ENCODE measurements at places on chromosomes 5 and 9.

- no peak for DNase-seq
Measured at GRCh38 chr5:132100672-132101261, 27.2 kb downstream of the CSF2 start.

DNA sequence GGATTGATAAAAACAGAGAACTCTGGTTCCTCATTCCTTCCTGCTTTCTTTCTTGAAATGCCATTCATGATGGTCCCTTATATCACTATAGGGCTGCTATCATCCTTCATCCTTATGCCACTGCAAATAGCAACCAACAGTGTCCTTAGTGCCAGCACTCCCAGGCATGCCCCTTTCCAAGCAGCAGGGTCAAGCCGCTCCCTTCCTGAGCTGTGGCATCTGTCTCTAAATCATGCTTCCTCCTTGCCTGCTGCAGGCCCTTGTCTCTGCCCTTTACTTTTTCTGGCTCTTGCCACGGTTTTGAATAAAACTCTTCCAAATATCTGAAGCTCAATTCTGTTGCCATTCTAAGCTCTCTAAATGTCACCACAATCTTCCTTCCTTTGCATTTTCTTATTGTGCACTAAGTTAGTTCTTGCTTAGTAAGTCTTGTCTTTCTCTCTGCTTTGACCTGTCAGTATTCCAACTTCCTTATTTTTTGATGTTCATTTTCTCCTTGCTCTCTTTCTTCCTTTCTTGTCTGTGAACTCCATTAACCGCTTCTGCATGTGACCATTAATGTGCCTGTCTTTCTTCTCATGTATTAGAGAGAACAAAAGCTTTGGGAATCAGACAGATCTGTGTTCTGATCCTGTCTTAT lies 19.9 kb downstream of the TLR4 start:
- no peak for DNase-seq

- no peak for DNase-seq
Measured at GRCh38 chr5:163687414-163687813, 182.0 kb downstream of the MAT2B start.

DNA sequence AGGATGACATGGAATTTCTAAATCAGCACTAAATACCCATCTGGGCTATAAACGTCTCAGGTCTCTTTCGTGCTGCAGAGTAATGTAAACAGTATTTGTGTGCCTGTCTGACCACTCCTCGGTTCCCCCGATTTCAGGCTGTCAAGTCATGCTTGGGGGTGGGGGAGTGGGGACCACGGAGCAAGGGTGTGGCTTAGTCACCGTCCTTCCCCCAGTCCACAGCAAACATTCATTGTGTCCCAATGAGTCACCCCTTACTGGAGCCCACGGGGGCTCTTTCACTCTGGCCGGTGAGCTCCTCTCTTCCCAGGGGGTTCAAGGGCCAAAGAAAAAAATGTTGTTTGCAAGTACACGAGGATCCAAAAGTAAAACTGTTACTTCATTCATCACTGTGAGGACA lies 72.4 kb upstream of the ICE1 start:
- DNase-seq: no peak

DNA sequence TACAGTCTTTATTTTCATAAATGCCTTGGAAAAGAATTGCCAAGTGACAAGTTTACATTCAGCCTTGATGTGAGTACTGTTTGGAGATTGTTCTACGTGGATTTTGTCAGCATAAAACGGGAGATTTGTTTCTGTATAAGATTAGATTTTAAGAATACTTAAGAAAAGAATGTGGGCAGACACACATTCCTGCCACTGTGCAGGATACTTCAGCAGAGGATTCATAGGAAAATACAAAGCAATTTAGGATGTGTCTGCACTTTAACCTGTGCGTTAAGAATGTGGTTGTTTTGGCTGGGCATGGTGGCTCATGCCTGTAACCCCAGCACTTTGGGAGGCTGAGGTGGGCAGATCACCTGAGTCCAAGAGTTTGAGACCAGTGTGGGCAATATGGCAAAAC lies 37.2 kb downstream of the GPR107 start:
- no peak for DNase-seq

GRCh38 chr9:72299017-72299603 lies 65.9 kb downstream of the ZFAND5 start:
- DNase-seq: no peak

- no peak for DNase-seq
Measured at GRCh38 chr5:153777681-153778581, 260.8 kb downstream of the FAM114A2 start.

GRCh38 chr5:179404321-179405053 lies 59.2 kb upstream of the ADAMTS2 start:
- no peak for DNase-seq

- no peak for DNase-seq
Measured at GRCh38 chr5:102375272-102375671, 79.2 kb upstream of the SLCO4C1 start.
